ENCODE measurements at places on chromosomes 7 and 10.

DNA sequence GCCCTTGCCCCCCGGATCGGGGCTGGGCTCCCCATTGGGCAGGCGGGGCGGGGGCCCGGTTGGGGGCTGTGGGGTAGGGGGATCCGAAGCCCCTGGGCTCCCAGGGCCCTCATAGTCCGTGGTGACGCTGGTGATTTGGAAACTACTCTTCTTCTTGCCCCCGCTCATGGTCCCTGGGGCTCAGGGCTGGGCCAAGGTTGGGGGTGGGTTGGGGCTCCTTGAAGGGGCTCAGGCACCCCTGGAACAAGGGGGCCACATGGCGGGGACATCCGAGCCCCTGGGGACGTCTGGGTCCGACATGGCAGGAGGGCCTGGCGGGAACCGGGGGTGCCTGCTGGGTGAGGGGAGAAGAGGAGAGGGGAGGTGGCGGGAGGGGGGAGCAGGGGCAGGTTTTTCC, 1.1 kb downstream of the TSC22D4 start:
- DNase-seq = no peak

GRCh38 chr7:7821517-7821916, 103.1 kb upstream of the RPA3 start:
- DNase-seq = no peak

DNA sequence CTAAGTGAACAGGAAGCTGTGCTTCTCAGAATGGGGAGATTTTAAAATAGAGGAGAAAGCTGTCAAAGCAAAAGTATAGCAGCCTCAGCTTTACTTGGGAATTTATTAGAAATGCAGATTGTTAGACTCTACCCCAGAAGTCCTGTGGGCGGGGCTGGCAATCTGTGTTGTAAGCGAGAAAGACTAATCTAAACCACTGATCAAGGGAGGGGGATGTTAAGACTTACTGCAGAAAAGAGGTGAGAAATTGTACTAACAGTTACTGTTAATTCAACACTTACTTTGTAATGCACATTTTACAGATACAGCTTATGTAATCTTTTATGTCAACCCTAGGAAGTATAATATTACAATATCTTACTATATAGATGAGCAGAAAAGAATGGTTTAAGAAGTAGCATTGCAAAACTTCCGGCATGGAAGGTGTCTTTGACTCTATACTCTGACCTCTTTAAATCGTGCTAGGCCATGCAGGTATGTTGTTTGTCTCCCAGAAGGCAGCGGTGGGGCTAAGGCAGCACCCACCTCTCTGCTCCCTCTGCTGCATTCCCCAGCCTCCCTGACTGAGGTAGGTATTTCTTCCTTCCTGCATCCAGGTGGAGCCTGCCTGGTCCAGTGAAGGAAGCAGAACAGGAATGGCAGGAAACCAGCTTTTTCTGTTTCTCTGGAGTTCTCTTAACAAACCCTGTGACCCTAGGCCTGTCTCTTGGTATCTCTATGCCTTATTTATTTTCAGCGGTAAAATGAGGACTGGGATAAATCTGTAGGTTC, 462.2 kb downstream of the AUTS2 start:
- DNase-seq = no peak

DNA sequence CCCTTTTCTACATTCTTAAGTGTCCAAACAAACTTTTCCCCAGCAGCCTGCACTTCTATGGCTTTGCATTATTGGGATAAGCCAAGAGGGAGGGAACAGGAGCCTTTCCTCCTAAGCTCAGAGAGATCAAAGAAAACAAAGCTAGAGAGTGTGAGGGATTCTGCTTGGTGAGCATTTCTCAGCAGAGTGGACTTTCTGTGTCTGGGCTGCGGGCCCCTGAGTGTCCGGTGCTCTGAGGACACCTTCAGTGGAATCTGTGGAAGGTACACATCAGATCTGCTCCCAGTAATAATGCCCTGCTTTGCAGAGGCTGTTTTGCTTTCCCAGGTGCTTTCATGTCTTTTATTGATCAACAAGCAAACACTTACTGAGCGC, 50.2 kb downstream of the KCNMA1 start:
- DNase-seq = no peak

DNA sequence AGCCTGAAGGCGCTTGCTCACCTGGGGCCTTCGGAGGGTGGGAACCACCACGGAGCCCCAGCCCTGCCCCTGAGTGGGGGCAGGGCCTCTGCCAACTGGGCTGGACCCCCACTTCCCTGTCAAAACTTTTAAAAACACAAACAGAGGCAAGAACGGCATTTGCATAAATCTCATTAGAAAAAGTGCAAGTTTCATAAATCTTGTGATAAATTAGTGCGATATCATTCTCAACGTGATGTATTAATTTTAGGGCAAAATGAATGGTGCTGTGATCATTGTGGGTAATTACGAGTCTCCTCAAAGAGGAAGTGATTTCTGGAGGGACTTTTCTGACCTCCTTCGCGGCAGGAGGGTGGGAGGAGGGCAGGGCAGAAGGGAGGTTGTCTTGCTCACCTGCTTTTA, 98.3 kb downstream of the CDH23 start:
- no peak for DNase-seq

DNA sequence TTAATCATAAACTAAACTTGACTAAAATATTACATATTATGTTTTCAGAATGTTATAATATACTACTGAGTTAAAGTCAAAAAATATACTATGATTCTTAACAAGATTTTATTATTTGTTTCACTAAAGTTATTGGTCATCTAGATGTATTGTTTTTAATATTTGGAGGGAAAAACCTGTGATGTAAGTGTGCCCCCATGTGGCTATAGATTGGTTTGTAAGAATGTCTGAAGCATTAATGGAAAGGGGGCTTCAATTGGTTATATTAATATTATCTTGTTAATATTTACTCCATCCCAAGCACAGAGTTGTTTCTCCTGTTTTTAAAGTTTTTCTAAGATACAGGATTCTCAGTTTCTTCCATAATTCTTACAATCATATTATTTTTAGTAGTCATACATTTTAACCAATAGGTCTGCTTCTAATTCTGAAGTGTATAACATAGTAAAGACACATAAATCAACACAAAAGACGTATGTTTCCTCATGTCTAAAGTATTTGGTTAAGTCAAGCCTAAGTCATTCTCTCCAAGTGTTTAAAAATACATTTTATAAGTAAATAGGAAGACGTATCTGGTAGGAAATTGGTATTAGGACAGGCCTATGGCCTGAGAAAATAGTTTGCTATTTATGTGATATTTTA, 58.0 kb downstream of the GNAT3 start:
- DNase-seq = no peak

DNA sequence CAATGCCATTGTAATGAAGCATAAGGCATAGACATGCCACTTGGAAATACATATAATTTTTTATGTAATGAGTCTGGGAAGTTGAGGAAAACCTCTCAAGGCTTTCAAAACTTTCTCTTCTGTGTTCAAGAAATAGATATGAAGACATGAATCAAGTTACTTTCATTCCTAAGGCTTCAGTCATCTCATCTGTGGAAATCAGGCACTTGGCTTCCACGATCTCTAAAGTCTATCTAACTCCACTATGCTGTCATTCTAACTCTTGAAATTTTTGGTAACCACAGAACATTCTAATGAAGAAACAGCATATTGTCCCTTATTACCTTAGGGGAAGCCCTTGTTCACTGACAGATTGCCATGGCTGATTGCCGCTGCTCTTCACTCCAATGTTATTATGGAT, 242.6 kb downstream of the CNTNAP2 start:
- DNase-seq = no peak

- DNase-seq = no peak
Measured at GRCh38 chr10:77586719-77587415, 50.7 kb downstream of the KCNMA1 start.

GRCh38 chr10:59791601-59792000, 38.3 kb upstream of the MRLN start:
- no peak for DNase-seq

DNA sequence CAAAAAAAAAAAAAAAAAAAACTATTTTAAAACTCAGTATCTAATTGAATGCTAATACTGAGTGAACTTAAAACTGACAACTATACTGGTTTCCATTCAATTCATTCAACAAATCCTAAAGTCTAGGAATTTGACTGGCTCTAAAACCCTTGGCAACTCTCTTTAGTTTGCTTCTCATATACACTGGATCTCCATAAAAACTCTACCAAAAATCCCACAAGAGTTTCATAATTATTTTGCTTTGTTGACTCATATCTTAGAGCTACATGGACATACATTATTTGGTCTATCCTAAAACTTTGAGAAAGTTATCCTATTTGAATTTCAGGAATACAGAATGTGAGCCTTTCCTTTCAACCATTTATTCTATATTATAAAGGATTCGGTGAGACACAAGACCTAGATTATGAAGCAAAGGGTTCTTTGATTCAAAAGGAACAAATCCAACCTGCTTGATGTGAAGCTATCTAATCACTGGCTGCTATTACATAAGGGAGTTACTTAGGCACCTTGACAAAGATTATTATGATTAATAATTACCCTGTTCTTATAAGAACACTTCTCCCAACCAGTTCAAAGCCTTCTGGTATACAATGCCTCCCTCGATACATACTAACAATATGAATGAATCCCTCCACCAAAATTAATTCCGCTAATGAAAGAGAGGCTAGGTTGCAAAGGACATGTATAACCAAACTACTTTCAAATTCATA, 15.8 kb upstream of the KMT2E start:
- DNase-seq = no peak

- DNase-seq = no peak
Measured at GRCh38 chr7:112452102-112452888, 2.0 kb downstream of the IFRD1 start.

GRCh38 chr10:60400366-60400765, 10.7 kb upstream of the ANK3 start:
- DNase-seq = no peak

- DNase-seq = no peak
Measured at GRCh38 chr7:24778543-24779282, 21.4 kb upstream of the GSDME start.

- DNase-seq = no peak
Measured at GRCh38 chr10:119377451-119377957, 165.0 kb downstream of the RGS10 start.

DNA sequence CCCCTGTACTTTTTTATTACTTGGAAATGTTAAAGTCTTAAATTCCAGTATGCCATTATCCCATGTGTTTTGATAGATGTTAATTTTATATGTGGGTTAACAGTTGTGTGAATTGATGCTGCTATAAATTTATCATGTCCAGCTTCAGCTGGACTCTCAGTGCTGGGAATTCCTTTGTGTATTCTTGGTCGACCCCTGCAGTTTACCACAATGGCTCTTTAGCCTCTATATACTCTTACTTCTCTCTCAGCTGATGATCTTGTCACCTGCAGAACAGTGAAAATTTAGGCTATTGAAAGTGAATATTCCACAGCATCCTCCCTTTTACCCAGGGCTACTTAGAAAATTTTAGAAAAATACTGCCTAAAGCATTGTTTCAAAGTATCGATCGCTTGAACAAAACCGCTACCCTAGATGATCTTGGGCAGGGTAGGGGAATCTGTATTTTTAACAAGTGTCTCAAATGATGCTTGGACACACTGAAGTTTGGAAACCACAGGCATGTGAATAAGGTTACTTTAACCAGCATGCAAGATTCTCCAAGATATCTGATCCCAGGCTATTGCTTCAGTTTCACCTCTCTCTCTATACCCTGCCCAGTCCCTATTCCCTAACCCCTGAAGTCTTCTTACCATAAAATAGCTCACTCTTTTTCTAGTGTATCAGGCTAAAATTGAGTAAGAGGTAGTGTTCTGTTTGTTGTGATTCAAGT, 25.4 kb downstream of the LCOR start:
- DNase-seq = no peak

DNA sequence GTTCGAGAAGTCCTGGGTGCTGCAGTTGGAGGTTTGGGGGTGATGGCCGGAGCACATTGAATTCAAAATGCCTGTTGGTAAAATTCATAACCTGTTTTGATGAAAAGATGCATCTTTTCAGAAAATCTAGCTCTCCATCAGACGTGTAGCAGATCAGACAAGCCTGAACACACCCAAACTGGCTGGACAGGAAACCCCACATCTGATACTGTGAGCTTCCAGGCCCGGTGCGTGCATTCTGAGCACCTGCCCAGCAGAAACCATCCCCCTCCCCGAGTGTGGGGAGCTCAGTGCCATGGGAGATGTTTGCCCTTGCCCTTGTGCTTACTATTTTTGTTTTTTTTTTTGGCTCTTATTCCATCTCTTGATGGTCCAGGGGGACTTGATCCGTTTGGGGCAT, 417.1 kb downstream of the TCERG1L start:
- no peak for DNase-seq

DNA sequence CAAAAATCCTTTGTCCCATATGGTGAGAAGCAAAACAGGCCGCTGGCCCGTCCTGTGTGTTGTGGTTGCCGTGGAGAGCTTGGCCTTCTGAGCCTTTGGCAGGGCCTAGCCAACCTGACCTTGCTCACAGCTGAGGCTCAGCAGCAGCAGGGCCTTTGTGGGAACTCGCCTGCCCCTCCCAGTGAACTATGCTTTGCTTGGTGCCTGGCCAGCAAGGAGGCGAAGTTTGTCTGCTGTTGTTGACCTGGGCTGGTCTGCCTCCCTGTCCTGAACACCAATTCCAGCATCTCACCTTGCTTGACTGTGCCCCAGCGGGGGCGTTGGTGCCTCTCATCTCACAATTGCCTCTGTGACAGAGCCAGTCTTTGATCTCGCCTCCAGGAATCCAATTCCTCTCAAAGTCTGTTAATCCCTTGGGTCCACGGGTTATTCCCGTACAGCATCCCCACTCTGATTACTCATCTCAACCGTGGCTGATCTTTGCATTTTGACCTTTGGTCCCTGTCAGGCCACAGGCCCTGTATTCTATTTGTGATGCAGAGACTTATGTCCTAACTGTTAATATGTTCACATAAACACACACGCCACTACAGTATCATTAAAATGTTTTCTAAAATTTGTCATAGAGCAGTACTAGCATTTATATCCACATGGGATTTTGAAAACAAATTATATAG, 22.6 kb downstream of the EPDR1 start:
- no peak for DNase-seq

DNA sequence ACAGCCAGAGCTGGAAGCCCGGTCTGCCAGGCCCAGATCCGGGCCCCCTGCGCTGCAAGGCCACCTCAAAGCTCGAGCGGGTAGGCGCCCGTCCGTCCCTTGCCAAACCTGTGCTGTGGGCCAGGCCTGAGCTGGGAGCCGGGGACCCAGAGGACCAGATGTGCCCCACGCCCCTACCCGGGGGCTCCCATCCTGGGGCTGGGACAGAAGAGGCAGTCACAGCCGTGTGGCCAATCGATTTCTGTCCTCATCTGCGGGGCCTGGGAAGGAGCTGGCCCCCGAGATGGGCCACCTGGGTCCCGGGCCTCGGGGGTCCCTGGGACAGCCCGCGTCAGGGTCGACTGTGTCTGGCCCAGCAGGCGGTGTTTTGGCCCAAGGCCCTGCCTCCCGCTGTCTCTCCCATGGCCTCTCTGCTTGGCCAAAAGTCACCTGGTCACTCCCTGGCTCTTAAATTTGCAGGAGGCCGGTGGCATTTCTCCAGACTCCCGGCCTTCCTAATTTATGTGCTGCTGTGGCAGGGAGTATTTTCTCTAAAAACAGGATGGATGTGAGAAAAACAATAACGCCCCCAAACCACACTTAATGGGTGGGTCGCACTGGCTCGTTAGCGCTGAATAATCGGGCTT, 63.8 kb downstream of the UNCX start:
- no peak for DNase-seq

All from stimulated activated CD8-positive, alpha-beta memory T cell treated with anti-CD3 and anti-CD28 coated beads, Interleukin-15, amount 100 ng/mL, for 4 hours (primary cell).